ENCODE measurements at places on chromosomes 6 and 20.

GRCh38 chr6:83594941-83595340, 82.6 kb downstream of the PRSS35 start:
- no peak for DNase-seq

- DNase-seq, result no peak
These were observed 15.4 kb upstream of the ANKRD60 start for GRCh38 chr20:58243653-58244410.

GRCh38 chr20:43667341-43668132, 623 bp downstream of the MYBL2 start:
- peak; percentile 25 for DNase-seq

GRCh38 chr20:8334641-8335040, 202.6 kb downstream of the PLCB1 start:
- DNase-seq, result no peak

GRCh38 chr6:40950986-40951698, 87.9 kb downstream of the UNC5CL start:
- DNase-seq, result peak; percentile 45

DNA sequence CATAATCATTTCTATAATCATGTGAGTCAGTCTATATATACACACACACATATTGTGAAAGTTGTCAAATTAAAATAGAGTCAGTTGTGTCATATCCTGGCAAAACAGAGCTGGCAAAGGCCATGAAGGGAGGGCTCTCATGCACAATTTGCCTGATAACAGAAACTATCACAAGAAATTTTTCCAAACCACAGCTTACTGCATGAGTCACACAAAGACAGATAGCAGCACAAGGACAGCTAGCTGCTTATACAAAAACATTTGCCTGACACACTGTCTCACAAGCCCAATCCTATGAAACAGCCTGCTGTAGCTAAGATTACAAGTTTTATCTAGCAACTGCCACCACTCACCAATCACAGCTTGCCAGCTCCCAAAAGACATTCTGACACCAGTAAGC, 848.5 kb upstream of the MAN1A1 start:
- DNase-seq, result peak; percentile 78

- no peak for DNase-seq
These were observed 66.7 kb upstream of the RIPOR2 start for GRCh38 chr6:25002326-25003091.

GRCh38 chr6:68651011-68651985, 16.2 kb downstream of the ADGRB3 start:
- DNase-seq, result peak; percentile 45

DNA sequence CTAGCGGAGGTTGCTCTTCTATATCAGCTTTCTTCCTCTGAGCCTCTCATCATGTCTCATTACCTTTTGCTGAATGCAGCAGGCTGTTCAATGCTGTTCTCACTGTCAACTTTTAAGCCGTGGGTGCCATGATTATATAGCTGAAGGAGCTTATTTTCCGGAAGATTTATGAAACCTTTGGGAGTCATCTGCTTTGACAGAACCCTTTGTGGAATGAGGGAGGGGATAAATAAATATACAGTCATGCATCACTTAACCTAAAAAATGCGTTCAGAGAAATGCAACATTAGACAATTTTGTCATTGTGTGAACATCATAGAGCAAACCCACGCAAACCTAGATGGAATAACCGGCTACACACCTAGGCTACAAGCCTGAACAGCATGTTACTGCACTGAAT, 102.2 kb upstream of the AKAP12 start:
- DNase-seq, result no peak

DNA sequence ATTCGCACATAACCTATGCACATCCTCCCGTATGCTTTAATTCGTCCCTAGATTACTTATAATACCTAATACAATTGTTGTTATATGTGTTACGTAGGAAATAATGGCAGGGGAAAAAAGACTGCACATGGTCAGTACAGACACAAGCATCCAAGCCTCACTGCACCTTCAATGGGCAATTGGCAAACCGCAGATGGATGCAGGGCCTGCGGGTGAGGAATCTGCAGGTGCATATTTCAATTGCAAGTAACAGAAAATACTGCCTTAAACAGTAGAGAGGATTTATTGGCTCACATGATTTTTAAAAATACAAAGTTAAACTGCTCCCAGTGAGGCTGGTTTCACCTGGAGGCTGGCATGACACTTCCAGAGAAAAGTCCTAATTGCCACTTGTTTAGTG, 142.1 kb upstream of the MLN start:
- DNase-seq, result no peak

DNA sequence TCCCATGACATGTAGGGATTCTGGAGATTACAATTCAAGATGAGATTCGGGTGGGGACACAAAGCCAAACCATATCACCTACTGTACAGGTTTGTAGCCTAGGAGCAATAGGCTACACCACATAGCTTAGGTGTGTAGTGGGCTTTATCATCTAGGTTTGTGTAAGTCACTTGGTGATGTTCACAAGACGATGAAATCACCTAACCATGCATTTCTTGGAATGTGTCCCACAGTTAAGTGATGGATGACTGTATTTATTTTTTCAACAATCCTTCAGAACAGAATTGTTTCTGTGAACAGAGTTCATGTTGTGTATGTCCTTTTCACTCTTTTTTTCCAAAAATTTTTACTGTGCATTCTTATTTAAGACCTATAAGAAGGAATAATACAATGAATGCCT, 76.1 kb downstream of the DTD1 start:
- DNase-seq, result peak; percentile 59

GRCh38 chr6:53735896-53736295, 58.9 kb upstream of the LRRC1 start:
- no peak for DNase-seq

GRCh38 chr6:63580704-63580961, 8.4 kb downstream of the LOC128125822 start:
- no peak for DNase-seq

- peak; percentile 23 for DNase-seq
These were observed 111.0 kb upstream of the TFAP2D start for GRCh38 chr6:50602292-50602691.

DNA sequence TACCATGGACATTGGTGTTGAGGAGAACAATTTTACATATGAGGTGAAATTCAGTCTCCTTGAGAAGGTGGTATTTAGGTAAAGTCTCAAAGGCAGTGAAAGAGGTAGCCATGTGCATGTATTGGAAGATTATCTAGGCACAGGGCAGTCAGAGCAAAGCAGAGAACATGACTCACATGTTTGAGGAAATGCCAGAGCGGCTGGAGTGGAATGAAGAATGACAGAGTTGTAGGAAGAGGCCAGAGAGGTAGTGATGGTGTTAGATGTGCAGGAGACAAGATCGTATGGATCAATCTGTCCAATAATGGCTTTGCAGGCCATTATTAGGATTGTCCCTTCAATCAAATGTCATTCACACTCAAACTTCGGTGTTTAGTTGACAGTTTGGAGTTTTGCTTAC, 449.4 kb upstream of the PTCHD4 start:
- peak; percentile 62 for DNase-seq

GRCh38 chr6:71367756-71368155, 79.1 kb downstream of the OGFRL1 start:
- DNase-seq, result no peak
